ENCODE measurements at places on chromosomes 3 and 15.

- no peak for DNase-seq
Observed at GRCh38 chr15:71788646-71789579, 21.4 kb upstream of the NR2E3 start.

DNA sequence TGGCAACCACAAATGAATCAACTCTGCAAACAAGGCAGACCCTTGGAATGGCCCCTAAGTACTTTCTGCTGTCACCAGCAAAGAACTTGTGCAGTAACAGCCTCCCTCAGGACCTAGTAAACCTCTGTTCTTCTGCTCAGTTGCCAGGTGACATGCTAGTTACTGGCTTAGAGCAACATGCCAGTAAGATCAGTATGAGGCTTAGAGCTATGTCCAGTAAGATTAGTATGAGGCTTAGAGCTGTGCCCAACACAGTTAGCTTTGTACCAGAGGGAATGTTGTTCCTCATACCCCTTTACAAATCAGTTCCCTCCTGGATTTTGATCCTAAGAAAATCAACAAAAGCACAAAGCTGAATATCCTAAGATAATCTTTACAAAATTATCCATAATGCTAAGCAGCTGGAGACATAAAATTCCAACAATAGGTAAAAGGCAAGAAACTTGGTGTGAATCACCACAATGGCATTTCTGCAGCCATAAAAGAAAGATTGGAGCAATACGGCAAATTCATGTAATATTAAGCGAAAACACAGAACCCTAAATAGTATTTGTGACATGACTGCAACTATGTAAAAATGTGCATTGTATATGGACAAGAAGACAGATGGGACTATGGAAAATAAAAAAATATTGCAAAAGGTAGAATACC is 107.3 kb upstream of the LPP start:
- DNase-seq, result no peak

- DNase-seq, result no peak
Observed at GRCh38 chr3:195096484-195097330, 174.3 kb downstream of the XXYLT1 start.

DNA sequence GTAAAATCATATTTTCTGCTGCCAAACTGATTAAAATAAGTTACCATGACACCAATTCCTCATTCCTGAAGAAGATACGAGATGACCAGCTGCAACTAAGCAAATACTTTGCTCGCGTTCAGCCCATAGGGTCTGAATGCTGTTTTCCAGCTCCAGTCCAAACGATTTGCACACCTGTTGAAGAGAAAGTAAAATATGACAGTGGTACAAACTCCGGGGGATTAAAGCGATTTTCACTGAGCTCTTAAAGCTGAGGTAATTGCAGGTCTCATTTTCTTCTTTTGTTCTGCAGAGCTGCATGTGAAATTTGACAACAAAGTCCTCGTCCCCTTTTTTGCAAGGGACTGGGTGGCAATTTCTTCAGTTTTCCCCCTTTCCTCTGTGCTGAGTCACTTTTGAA is 118.4 kb downstream of the NR2F2 start:
- DNase-seq, result no peak

DNA sequence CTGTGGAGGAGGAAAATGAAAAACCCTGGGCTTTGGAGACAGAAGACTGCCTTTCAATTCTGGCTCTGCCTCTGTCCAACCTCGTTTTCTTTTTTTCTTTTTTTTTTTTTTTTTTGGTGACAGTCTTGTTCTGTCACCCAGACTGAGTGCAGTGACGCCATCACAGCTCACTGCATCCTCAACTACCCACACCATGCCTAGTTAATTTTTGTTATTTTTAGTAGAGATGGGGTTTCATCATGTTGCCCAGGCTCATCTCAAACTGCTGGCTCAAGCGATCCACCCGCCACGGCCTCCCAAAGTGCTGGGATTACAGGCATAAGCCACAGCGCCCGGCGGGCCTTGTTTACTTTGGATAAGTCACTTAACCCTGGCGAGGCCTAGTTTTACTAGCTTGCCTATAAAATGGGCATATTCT is 66.3 kb upstream of the SLC25A26 start:
- DNase-seq, result no peak

DNA sequence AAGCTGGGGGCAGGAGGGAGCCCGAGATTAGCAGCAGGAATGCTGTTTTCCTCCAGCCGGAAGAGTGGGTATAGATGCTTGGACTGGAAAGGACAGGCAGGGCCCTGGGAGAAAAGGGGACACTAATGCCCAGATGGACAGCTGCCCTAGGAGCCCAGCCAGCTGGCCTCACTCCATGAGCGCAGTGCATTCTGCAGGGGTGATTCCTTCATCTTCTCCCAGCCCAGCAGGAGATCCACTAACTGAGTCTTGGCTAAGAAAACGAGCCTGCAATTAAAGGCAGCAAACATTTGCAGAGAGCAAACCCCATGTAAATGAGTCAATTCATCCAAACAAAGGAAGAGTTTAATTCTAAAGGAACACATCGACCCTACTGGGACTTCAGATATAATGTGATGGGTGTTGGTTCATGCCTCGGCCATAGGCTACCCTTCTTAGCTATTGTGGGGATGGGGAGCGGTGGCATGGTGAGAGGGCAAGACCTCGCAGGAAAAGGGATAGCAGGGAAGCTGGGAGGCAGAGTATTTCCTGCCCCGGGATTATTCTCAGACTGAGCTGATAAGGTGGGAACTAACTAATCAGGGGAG is 13.3 kb upstream of the MINAR1 start:
- DNase-seq, result no peak

- no peak for DNase-seq
Observed at GRCh38 chr15:88419830-88420229, 47.4 kb downstream of the MRPL46 start.

Data from activated naive CD4-positive, alpha-beta T cell treated with anti-CD3 and anti-CD28 coated beads, Interleukin-2, amount 50 U/mL, for 16 hours (primary cell).